ENCODE measurements at places on chromosomes 11 and 22.
A peak's percentile ranks its signal among the peaks of the same experiment; 100 is the strongest.

DNA sequence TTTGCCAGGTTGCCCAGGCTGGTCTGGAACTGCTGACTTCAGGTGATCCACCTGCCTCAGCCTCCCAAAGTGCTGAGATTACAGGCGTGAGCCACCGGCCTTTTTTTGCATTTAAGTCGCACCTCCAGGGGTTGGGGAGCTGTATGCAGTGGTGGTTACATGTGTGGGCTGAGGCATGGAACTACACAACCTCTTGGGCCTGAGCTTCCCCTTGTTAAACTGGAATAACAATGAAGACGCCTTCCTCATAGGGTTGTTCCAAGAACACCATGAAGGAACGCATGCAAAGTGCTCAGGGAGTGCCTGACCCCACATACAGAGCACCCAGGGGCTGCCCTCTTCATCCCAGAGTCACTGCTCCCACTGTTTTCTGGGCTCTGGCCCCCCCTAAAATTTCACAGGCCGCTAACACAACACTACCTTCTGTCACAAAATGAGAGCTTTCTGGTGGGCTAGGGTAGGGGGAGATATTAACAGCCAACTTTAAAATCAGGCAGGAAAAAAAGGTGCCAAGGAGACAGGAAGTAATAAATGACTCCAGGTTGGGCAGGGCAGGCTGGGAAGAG, 1.3 kb upstream of the FAM118A start:
- DNase-seq, result no peak

DNA sequence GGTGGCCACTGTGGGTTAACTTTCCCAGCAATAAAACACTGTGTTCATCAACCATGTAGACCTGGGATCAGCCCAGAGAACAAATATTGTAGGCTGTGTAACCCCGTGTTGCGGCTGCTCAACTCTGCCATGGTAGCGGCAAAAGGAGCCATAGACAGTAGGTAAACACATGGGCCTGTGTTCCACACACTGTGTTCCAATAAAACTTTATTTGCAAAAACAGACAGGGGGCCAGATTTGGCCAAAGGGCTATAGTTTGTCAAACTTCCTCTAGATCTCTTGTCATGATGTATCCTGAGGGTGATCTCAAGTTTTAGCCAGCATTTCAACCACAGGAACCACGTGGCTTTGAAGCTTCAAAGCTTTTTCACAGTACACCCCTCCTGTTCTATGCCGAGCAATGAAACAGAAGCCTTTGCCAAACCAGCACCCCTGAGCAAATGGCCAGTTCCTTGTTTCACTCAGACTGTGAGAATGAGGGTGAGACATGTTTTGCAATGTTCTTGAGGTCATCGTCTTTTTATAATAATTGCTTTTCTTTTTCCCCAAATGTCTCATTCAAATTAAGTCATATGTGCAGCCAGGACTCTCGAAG, 49.9 kb upstream of the FADD start:
- DNase-seq, result no peak

GRCh38 chr11:82981852-82982251, 80.3 kb downstream of the DDIAS start:
- no peak for DNase-seq

GRCh38 chr11:112619106-112619505, 342.1 kb upstream of the NCAM1 start:
- DNase-seq, result no peak

- DNase-seq, result no peak
These were observed 14.8 kb downstream of the PIWIL4 start for GRCh38 chr11:94581926-94582325.

DNA sequence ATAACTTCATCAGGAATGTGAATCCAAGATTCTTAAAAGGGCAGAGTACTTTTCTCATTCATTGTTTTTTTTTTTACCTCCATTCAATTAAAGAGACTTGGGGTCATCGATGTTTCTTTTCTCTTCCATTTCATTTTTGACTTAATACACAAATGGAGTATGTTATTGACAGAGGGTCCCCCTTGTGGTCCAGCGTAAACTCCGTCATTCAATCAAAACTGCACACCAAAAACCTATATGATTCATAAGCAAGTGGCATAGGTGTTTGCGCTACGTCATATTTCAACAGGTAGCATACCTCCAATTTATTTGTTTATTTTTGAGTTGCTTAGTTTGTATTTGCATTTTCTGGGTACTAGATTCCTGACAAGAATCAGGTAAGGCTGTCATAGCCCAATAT, 12.7 kb upstream of the FOLH1 start:
- DNase-seq, result no peak

- no peak for DNase-seq
These were observed 2.9 kb upstream of the CADM1 start for GRCh38 chr11:115506954-115507675.

DNA sequence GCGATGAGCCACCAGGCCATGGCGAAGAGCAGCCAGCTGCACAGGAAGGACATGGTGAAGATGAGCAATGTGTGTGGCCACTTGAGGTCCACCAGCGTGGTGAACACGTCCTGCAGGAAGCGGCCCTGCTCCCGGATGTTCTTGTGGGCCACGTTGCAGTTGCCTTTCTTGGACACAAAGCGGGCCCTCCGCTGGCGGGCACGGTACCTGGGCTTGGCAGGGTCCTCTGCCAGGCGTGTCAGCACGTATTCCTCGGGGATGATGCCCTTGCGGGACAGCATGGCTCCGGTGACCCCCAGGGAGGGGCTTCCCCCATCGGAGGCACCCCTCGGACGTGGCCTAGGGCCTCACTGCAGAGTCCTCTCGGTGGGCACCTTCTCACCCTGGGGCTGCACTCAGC, 648 bp downstream of the KCNJ11 start:
- no peak for DNase-seq

DNA sequence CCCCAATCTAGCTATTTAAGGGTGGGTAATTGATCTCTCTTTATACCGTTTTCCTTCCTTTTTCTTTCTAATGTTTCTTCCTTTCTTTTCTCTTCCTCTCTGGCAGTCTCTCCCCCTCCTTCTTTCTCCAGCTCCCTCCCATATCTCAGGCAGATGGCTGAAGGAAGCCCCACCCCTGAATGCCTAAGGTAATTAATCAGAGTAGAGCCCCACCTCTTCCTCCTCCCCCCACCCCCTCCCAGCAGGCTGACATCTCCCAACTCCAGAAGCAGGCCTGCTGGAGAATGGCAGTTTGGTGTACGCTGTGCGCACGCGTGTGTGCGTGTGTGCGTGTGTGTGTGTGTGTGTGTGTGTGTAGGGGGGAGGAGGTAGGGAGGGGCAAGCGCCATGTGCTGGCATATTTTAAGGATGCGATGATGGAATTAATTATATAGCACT, 122.6 kb downstream of the APOL5 start:
- DNase-seq, result peak; percentile 22

DNA sequence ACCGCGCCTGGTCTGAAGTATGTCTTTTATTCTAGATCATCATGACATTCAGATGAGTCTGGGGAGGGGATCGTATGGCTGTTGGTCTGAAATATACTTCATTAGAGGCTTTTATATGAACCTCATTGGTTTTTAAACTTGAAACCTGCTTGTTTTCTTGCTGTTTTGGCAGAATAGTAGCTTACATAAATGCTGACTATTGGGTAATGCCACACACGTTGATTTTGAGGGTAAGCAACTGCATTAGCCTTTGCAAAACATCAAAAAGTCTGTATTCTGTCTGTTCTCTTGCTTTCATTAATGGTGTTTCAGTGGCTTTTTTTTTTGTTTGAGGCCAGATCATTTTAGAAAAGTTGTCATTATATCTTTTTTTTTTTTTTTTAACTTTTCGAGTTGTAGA, 14.2 kb downstream of the PPME1 start:
- no peak for DNase-seq

GRCh38 chr11:119340335-119341221, at the start of gene C1QTNF5:
Gene C1QTNF5 (minus strand): TSS chr11:119340883. CDS start chr11:119340397, 486 bp downstream.
- no peak for DNase-seq

- DNase-seq, result no peak
These were observed 25.4 kb downstream of the IGHMBP2 start for GRCh38 chr11:68929135-68929534.

- no peak for DNase-seq
These were observed 69.7 kb upstream of the LMO1 start for GRCh38 chr11:8333376-8333775.

DNA sequence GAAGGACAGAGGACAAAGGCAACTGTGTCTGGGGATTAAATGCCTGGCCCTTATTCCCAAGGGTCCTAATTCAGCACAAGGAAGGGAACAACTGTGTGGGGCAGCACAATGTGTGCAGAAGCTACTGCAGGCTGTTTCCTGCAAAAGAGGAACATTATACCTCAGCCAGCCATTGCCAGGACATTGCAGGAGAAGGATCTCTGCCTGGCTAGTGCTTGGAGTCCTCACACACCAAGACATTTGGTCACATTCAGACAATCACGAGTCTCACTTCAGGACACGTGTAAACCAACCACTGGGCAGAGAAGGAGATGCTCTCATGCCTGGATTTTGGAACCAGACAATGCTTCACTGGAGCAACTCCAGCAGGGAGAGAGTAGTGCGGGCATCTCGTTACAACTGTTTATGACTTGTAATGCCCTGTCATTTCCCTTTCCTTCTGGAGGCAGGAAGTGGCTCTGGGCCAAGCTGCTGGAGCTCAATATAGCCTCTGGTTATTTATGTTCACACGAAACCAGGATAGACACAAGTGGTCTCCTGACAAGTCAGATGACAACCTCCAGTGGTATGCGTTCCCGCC, 23.9 kb upstream of the ZC3H12C start:
- no peak for DNase-seq

GRCh38 chr11:87134524-87135106, 96.9 kb downstream of the TMEM135 start:
- DNase-seq, result no peak

DNA sequence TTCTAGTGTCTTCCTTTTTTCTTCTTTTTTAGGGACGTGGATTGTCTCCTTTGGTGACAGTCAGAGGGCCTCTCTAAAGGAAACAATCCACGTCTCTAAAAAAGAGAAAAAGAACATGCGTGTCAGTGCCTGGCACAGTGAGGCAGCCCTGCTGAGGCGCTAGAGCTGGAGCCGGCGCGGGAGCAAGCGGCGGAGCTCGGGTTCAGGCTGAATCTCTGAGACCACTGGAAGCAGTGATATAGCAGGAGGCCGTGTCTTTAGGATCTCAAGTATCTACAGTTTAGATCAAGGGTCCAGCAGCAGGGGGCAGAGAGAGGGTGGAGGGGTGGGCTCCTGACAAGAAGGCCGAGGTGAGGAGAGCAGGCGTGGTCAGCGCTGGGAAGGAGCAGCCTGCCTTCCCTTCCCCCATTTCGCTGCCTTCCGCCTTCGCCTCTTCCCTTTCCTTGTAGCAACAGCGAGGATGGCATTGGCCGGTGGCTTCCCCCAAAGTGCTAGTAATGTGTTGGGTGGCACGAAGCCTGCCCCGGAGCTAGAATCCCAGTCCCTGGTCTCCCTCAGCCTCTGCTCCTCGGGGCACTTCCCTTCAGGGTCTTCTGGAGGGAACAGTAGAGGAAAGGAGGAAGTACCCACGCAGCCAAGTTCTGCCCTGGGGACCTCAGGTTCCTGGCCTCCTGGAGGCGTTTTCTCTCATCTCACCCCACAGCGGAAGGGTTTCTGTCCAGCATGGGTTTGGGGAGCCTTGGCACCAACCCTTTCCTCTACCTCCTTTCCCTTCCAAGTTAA, 28.2 kb upstream of the RAB1B start:
- no peak for DNase-seq

DNA sequence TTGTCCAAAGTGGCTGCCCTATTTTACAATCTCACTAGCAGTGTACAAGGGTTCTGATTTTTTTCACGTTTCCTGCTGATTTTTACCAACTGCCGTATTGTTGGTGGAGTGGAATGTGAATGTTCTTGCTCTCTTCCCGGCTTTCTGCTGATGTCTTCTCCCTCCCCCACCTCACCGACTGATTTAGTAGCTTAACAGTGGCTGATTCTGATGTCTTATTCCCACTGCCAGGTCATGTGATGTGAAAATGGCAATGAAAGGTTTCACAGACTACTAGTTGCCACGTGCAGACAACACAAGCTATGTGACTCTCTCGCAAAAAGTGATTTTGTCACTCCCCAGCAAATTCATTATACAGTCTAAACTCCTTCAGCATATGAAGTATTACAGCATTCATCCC, 17.3 kb upstream of the NEU3 start:
- DNase-seq, result no peak

GRCh38 chr11:108115500-108116140, 5.7 kb upstream of the ACAT1 start:
- no peak for DNase-seq

DNA sequence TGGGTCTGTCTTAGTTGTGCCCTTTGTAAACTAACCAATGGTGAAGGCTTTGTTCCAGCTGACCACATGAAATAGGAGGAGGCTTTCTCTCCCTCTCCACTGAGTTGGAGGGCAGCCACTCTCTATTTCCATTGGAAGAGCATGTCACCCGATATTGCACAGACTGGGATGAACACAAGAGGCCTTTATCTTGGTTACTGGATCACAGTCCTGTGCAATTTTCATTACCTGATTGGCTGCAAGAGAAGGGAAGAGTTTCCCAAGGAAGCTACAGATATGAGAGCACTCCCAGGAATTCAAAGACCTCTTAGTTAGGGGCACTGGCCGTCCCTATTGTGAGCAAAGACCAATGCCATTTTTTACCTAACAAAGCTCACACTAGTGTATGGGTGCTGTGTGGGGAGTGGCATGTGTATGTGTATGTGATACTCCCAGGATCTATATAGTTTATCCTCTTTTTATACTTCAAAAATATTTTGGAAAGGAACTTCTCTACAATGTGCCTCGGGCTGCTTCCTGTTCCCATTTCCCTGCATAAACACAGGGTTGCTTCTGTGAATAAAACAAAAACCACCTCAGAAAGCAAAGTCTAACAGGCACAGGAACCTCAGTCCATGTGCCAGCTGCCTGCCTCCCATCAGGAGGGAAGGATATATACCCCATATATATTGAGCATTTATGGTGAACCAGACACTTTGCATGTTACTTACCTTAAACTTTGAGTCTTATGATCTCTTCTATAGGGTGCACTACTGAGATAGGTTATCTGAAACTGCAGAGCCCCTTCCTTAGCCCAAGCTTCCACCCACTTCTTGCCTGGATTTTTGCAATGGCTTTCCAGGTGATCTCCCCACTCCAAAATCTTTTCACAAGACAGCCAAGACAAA, 126.5 kb downstream of the RASSF10 start:
- DNase-seq, result no peak

DNA sequence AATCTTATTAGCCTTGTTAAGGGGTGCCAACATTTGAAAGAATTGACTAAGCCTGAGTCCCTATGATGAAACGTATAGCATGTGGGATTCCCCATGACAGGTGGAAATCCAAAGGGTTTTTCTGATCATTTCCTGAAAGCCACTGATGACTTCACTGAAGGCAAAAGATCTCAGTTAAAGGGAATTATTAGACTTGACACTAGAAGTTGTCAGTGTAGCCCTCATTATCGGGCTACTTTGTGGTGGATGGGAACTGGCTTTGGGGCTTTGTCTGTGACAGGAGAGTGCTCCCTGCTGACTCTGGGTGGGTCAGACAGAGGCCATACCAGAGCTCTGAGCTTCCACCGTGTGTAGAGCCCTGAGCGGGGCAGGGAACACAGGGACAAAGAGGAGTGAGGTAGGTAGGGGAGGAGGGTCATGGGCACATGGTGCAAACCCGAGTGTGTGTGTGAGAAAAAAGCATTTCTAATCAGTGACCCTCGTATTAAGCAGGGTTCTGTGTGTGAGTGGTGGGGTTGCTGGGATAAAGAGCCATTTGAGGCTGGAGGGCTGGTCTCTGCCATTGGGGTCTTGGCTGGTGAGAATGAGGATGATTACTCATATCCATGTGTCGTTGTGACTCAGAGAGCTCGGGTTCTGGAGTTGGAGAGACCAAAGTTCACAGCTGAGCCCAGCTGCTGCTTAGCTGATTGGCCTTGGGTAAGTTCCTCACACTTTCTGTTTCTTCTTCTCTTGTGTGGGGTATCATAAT, 101.1 kb downstream of the GRIK4 start:
- no peak for DNase-seq
